ENCODE measurements at places on chromosomes 4 and X.
A peak's percentile ranks its signal among the peaks of the same experiment; 100 is the strongest.

- peak; percentile 24 for DNase-seq
Measured at GRCh38 chr4:8427761-8428287, 12.7 kb downstream of the ACOX3 start.

DNA sequence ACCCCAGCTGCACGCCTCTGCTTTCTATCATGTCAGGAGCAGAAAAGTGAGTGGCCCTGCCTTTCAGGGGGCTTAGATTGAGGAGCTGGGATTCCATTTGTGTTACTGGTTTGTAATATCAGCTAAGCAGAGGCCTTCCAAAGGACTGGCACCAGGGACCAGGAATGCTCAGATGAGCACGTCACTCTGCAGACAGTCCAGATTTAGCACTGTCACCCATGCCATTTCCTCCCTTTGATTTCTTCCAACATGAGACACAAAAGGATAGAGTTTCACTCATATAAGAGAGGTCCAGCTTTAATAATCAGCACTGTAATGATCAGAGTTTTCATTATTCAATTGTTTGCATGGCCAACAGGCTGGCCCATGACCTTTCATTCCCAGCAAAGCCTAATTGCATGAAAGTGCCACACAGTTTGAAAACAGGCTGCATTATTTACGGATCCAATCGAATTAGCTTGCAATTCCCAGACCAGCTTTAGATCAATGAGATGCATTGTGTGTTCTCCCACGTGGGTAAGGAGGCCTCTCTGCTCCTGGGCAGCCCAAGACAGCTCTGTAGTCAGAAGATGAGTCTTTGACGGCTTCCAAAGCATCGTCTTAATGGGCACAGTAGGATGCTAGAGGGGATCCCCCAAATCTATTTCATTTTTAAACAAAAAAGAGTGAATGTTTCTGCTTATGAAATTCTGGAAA lies 9.8 kb upstream of the SLC2A9 start:
- DNase-seq: no peak

GRCh38 chrX:133444952-133445831 lies 29.9 kb upstream of the GPC4 start:
- no peak for DNase-seq

GRCh38 chr4:84901173-84901572 lies 65.3 kb downstream of the WDFY3 start:
- DNase-seq: no peak

- DNase-seq: no peak
Measured at GRCh38 chrX:30597216-30598012, 19.8 kb upstream of the TASL start.

- DNase-seq: no peak
Measured at GRCh38 chrX:40265936-40266335, 168.2 kb upstream of the BCOR start.

DNA sequence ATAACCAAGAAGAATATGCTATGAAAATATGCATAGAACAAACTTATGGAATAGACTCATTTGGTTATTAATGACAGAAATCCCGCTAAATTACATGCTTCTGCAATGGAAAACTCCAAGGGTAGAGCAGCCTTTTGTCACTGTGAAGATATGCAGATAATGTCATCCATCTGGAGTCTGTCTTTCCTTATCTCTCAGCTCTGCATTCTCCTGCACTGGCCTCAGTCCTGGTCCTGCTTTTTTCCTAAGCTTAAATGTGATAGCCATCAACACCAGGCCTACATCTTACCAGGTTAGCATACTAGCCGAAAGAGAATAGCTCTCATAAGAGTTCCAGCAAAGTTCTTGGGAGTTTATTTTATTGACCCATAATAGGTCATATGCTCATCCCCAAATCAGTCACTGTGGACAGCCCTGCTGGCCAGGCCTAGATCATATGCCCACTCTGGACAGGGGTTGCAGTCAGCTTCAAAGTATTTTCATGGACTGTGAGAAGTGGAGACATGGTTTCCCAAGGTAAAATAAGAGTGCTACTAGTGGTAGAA lies 86.5 kb upstream of the LEF1 start:
- DNase-seq: no peak

DNA sequence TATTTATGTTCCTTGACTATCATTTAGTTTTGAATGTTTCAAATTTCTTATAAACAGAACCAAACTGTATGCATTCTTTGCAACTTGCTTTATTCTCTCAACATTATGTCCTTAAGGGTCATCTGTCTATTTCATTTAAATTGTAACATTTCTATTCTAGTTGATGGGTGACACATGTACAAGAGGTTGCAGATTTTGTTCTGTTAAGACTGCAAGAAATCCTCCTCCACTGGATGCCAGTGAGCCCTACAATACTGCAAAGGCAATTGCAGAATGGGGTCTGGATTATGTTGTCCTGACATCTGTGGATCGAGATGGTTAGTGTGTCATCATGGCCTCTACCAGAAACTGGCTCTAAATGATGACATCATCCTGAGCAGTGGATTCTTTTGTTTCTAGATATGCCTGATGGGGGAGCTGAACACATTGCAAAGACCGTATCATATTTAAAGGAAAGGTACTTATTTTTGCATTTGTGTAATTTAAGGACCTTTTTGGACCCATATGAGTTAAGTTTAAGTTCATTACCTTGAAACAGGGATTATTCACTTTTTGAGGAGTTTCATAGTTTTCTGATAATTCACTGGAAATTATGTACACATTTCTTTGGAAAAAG lies 6.1 kb downstream of the LIAS start:
- DNase-seq: peak; percentile 59

DNA sequence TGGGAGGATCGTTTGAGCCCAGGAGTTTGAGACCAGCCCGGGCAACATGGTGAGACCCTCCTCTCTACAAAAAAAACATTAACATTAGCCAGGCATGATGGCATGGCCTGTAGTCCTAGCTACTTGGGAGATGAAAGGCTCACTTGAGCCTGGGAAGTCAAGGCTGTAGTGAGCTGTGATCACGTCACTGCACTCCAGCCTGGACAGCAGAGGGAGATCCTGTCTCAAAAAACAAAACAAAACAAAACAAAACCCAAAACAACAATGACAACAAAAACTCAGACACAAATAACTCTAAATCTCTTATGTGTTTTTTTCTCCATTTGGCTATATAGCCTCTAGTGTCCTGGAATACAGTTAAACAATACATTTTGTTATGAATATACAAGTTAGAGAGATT lies 127.3 kb upstream of the STK26 start:
- no peak for DNase-seq

GRCh38 chr4:148240241-148240640 lies 202.0 kb downstream of the NR3C2 start:
- no peak for DNase-seq

- no peak for DNase-seq
Measured at GRCh38 chrX:41480508-41481260, 33.5 kb downstream of the NYX start.

DNA sequence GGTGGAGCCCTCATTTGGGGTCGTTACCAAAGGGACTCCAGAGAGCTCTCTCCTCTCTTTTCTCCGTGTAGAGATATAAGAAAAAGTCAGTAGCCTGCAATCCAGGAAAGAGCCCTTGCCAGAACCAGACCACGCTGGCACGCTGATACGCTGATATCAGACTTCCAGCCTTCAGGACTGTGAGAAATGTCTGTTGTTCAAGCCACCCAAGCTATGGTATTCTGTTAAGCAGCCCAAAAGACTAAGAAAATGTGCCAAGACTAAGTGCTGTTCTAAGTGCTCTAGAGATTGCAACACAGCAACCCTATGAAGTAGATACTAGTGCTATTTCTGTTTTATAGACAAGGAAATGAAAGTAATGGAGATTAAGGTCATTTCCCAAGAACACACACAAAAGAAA lies 205.7 kb downstream of the CAMK2D start:
- no peak for DNase-seq

DNA sequence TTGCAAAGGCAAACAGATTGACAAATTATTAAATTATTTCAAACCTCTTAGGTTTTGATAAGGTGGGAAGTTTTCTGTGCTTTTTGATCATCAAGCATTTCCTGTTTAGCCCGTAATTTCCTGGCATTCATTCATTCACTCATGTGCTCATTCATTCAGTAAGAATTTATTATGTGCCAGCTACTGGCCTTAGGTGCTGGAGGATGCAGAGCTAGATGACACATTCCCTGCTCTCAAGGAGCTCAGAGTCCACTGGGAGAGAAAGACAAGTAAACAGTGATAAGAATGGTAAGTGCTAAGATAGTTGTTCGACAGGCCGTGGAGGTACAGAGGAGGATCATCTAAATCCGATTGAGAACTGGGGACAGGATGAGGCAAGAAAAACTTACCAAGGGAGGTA lies 153.0 kb downstream of the DCTD start:
- no peak for DNase-seq

GRCh38 chrX:40444133-40444532 lies 136.6 kb upstream of the ATP6AP2 start:
- no peak for DNase-seq

DNA sequence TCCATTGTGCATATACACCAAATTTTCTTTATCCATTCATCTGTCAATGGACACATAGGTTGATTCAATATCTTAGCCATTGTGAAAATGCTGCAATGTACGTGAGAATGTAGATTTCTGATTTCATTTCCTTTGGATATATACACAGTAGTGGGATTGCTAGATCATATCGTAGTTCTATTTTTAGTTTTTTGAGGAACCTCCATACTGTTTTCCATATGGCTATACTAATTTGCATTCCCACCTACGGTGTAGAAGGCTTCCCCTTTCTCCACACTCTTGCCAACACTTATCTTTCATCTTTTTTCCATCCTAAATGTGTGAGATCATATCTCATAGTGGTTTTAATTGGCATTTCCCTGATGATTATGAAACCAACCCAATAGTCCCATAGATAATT lies 43.4 kb downstream of the ING2 start:
- no peak for DNase-seq

Measured in activated CD4-positive, alpha-beta T cell treated with anti-CD3 and anti-CD28 coated beads, Interleukin-2, amount 50 U/mL, for 16 hours (primary cell).